Central memory CD4-positive, alpha-beta T cell (primary cell): ENCODE measurements at places on chromosomes 3 and 15.

GRCh38 chr3:14230729-14231128 lies 52.1 kb downstream of the LSM3 start:
- DNase-seq: no peak

DNA sequence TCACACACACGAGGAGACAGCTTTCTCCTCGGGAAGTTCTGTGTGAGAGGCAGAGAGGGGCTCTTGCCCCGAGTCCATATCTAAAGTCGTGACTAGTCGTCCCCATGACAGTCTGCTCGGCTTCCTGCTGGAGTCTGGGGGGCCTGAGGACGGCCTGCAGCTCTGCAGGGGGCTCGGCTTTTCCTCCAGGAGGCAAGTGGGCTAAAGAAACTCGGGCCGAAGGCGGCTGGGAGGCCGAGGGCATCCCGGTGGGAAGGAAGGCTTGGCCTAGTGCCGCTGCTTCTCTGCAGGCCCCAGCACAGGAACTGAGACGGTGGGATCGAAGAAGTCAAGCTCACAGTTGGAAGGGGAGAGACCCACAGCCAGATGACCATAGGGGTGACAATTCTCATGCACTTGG lies 25.4 kb upstream of the PIGZ start:
- DNase-seq: no peak

DNA sequence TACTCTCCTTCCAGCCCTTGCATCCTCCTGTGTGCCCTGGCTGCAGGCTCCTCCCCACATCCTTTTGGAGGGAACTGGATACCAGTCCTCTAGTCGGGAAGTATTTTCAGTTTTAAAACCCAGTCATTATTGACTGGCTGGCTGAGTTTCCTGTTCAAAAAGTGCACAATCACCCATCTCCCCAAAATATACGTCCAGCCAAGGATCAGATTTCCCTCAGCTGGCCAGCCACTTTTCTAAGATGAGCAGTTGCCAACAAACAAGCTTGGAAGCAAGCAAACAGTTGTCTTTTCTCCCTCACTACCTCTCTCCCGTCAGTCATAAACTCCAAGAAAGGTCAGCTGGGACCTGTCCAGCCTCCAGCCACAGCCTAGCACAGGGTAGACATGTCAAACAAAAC lies 147.7 kb upstream of the GALNT15 start:
- DNase-seq: no peak

GRCh38 chr15:48946074-48946839 lies 17.5 kb downstream of the SHC4 start:
- DNase-seq: no peak

DNA sequence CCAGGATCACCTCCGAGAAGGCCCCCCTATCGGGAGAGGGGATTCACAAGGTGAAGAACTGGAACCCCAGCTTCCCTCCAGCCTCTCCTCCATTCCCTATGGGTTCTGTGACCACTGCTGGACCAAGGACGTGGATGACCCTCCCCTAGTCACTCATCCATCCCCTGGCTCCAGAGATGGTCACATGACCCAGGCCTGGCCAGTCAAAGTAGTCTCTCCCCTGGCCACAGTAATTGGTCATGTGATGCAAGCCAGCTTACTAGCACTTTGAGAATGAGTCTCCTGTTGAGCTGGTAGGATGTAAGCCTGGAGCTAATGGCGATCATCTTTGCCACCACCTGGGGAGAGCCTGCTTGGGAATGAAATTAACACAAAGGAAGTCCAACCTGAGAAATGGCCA lies 3.9 kb downstream of the CAMK1 start:
- no peak for DNase-seq

DNA sequence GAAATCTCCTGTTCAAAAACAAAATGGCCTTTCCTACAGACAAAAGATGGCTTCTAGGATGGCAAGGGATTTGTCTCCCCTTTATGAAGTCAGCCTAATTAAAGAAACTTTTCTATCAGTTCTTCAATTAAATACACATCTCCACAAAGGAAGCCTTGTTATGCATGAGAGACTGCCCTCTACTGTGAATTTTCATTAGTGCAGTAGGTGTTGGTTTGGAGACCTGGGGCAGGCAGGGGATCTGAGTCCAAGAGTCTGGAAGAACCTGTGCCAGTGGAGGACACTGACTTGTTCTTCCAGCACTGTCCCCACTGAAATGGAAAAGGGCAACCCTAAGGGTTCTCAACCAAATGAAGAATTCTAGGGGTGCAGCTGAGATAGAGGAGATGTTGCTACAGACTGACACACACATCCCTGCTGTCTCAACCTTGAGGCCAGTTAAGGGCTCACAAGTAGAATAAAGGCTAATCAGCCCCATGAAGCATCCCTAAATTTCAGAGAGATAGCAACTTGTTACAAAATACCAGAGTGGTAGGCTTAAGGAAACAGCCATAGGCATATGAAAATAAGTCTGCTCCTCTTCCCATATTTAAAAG lies 174.0 kb upstream of the PRICKLE2 start:
- DNase-seq: no peak

DNA sequence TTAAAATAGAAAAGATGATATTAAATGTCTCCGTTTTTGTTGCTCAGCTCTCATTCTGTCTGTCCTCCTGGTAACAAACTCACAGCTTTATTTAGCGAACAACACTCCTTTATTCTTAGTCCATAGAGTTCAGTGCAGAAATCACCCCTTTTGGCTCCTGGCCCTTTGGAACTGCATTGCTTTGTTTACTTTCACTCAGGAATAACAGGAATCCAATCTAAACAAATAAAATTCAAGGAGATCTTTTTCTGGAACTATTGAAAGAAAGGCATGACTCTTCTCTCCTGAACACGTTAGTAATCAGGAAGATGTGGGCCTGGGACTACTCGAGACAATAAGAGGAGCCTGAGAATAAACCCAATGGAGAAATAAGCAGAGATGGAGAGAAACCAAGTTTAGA lies 409.2 kb downstream of the DIPK2A start:
- DNase-seq: no peak

DNA sequence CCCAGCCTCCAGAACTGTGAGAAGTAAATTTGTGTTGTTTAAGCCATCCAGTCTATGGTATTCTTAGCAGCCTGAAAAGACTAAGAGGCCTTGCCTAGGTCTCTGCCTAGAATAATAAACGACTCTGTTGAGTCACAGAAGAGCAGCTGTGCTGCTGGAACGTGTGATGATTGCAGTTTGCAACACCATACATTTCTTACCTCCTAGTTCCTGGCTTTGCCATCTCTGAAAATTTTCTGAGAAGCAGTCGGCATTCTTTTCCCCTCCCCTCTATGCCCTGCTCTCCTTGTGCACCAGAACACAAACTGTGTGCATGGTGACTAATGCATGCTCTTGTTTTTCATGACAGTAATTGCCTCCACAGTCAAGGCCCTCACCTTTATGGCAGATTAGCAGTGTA lies 301.3 kb downstream of the IL20RB start:
- DNase-seq: no peak

- DNase-seq: no peak
These were observed 182.6 kb upstream of the CD96 start for GRCh38 chr3:111359261-111360030.

DNA sequence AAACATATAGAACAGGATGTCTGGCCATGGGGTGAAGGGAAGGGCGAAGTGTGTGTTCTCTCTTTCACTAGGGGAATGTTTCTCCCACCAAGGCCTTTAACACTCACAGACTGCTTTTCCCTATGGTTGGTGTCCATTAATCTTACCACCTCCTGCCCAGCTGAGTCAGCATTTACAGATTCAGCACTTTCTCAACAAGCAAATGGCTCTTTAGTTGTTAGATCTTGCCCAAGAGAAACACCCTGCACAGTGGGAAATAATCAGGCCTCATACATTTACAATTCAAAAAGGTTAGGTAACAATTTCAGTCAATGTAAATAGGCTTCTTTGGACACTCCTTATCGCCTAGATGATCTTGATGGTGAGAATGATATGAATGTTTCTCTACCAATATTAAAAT lies 418.2 kb downstream of the EPHA3 start:
- DNase-seq: no peak

- DNase-seq: no peak
These were observed 16.5 kb downstream of the TPM1 start for GRCh38 chr15:63059075-63059474.

DNA sequence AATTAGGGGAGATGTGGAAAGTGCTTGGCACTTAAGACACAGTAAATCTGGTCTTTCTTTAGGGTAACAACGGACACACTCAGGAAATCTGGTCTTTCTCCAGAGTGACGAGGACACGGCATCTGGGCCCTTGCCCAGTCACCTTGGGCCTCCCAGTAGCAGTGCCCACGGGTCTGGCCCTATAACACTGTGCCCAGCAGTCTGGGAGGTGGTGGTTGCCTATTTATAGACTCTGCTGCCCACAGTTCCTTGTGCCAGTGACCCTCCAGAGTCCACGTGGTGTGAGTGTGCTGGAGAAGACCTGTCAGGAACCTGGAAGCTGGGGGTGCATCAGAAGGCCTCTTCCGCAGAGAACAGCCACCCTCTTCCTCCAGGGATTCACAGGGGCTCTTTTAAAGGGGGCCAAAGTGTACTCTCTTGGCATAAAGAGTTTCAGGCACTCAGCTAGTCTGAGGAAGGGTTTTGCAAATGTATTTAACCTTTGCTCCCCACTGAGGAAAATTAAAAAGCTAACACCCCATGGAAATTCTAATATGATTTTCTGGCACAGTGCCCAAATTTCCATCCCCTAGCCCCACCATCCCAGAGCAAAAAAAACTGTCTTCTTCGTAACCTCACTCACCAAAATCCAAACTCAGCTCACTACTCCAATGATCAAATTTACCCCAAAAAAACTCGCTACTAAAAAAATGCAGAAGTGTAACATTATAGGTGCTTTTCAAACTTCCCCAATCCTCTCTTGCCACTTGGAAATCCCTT lies 15.4 kb downstream of the WNT5A start:
- DNase-seq: no peak

DNA sequence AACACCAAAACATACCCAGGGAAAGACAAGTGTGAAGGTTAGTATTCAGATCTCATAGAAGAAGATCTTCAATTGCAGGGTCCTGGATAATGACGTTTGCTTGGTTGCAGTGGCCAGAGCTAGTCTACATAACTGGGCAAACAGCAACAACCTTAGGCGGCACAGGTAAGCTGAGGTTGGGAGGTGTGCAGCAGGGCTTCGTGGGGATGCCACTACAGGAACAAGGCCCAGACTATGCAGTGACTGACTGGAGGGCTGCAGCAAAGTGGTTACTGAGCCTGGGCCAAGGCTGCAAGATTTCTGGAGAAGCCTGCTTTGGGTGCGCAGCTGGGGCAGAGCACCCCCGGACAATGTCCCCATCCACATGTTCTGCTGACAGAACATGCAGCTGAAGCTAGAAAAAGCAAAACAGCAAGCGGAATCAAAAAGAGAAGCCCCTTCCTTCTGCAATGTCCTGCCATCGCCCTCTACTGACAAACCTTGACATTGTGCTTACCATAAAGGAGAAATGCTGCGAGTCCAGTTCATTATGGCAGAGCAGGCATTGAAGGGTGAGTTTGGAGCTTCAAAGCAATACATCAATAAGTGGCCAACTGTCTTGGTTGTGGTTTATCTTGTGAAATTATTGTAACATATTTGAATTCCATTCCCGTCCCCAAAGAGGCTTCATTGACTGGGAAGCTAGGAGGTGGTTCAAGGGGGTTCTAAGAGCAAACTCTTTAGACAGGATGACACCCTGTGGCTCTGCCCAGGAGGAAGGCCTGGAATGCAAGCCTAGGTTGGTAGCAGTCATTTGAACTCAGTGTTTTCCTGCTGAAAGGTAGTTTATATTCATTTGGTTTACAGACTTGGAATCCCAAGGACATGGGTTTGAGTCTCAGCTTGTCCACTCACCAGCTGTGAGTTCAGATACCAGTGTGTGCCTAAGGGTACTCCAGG lies 217.0 kb downstream of the PDCD6IP start:
- no peak for DNase-seq

- no peak for DNase-seq
These were observed 96.1 kb downstream of the FOXP1 start for GRCh38 chr3:71487418-71487817.

DNA sequence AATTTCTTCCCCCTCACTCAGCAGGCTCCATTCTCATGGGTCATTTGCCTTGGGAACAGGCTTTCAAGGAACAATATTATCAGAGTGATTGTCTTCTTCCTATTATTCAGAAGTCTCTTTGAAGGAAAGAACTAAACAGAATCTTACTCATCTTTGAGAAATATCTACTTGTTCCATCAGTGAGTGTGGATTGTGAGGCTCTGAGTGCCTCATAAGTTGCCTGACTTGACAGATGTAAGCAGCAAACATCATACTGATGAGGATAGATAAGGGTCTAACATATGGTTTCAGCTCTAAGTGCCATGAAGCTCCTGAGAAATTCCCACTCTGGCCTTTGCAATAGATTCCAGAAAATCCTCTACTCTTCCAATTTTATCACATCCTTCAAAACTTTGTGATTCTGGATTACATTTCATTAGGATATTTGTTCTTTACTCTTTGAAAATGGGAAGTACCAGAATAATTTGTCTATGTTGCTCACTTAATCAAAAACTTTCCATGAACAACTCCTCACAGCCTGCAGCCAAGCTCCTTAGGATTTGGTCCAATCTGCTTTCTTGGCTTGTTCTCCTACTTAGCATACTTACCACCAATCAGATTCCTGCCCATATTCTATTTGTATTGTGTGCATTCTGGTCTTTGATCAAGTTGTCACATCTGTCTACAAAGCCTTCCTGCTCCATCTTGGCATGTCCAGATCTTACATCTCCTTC lies 120.1 kb downstream of the RPL22L1 start:
- no peak for DNase-seq

GRCh38 chr15:67943475-67943874 lies 103.6 kb upstream of the RNU6-1 start:
- DNase-seq: no peak

GRCh38 chr3:175200391-175201095 lies 341.4 kb downstream of the NAALADL2 start:
- DNase-seq: no peak

DNA sequence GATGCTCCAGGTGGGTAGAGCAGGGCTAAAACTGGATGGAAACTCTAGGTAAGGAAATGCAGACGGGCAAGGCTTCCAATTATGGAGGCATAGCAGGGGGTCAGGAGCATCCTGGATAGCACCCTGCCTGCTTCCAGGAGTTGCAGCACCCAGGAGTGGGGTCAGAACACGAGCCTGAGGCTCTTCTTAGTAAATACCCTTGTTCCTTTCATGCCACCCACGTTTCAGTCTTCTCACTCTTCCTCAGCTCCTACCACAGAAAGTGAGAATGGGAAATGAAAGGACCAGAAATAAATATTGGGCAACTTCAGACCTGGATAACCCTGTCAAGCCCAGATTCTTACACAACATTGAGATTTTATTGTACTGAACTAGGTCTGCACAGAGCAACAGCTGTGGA lies 16.4 kb downstream of the CCR1 start:
- no peak for DNase-seq

GRCh38 chr3:172447611-172448579 lies at the start of gene GHSR:
TSS of gene GHSR (minus strand) at chr3:172448456. CDS start at chr3:172448413, 43 bp downstream.
- no peak for DNase-seq
